Activated CD4-positive, CD25-positive, alpha-beta regulatory T cell (primary cell): ENCODE measurements at places on chromosomes 3 and 15.

DNA sequence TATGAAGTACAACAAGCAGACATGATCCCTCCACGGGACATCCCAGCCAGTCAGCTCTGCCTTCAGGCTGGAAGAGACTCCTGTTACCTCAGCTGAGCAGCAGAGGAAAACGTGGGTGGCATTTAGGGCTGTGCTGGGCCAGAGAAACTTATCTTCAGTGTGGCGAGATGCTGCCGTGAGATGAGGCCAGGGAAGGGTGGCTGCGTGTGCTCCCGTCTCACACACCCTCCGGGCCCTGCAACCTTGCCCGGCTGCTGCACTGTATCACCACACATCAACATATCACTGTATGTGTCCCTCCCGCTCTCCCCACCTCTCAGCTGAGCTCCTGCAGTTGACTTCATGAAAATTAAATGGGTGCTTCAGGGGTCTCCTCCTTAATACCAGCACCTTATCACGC lies 23.4 kb downstream of the BMF start:
- DNase-seq = no peak

GRCh38 chr3:11698326-11699082 lies 54.8 kb upstream of the VGLL4 start:
- DNase-seq = no peak

GRCh38 chr3:103167850-103168249 lies 733.0 kb downstream of the ZPLD1 start:
- DNase-seq = no peak

DNA sequence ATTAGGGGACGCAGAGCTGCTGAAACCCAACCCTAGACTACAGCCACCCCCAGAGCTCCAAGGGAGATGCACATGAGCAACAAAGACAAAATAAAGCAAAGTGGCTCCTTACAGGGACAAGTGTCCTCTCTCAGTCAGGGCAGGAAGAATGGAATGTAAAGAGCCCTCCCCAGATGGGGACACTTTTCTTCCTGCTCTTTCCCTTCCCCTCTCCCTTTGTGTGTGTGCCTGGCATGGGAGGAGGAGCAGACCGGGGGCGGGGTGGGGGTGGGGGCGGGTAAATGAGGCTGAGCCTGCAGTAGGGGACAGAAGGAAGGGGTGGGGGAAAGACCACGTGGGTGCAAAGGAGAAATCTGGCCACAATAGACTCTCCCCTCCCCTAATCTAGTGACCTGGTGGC lies 37.4 kb downstream of the ACAA1 start:
- DNase-seq = no peak

DNA sequence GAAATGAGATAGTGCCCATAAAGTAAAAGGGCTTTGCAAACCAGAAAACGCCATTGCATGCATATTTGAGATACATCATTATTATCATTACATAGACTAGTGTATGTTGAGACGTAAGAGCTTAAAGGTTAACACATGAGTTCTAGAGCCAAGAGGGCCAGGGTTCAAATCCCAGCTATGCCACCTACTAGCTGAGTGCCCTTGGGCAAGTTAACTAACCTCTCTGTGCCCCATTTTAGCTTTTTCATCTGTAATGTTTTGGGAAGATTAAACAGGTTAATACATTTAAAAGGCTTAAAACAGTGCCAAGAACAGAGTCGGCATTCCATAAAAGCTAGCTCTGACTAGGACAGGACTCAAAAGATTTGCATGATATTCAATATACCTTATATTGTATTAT lies 22.8 kb downstream of the IQSEC1 start:
- no peak for DNase-seq

DNA sequence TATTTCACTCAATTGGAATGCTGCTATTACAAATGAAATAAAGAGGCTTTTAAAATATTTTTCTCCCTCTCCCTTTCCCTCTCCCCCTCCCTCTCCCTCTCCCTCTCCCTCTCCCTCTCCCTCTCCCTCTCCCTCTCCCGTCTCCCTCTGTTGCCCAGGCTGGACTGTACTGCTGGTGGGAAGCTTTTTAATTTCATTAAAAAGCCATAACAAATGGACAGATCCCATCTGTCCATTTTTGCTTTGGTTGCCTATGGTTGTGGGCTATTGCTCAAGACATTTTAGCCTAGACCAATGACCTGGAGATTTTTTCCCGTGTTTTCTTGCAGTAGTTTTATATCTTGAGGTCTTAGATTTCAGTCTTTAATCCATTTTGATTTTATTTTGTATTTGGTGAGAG lies 107.2 kb upstream of the LRRC3B start:
- no peak for DNase-seq

GRCh38 chr3:126983276-126983652 lies 349 bp downstream of the PLXNA1 start:
- no peak for DNase-seq

DNA sequence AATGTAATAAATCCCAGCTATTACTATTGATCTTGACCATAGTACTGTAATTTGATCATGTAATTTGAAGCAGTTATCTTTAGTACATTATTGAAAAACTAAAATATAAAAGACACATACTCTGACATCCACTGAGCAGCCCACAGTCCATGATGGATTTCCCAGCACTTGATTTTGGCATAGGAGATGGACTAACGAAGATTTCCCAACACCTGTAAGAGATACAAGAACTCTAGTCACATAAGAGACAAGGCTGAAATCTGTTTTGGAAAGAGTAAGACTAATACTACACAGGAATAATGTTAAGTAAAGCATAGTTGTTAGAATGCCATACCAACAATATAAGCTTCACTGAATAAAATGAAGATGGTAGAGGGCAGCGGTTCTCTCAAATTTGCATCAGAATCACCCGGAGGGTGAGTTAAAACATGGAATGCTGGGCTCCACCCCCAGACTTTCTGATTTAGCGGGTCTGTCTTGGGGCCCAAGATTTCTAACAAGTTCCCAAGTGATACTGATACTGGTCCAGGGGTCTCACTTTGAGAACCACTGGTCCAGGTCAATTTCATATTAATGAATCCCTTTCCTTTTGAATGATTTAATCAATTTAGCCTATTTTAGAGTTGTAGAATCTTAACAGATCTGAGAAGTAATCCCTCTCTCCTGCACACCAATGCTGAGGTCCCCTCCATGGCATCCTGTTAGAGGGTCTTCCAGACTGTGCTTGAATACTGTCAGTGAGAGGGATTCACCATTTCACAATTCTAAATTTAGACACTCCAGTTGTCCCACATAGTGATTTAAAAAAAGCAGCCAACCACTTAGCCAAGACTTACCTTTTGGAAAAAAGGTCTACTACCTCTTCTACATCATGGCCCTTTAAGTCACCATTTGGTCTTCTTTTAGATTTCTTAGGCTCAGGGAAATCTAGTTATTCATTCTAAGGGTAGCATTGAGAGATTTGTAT lies 11.5 kb downstream of the RABL3 start:
- DNase-seq = no peak

DNA sequence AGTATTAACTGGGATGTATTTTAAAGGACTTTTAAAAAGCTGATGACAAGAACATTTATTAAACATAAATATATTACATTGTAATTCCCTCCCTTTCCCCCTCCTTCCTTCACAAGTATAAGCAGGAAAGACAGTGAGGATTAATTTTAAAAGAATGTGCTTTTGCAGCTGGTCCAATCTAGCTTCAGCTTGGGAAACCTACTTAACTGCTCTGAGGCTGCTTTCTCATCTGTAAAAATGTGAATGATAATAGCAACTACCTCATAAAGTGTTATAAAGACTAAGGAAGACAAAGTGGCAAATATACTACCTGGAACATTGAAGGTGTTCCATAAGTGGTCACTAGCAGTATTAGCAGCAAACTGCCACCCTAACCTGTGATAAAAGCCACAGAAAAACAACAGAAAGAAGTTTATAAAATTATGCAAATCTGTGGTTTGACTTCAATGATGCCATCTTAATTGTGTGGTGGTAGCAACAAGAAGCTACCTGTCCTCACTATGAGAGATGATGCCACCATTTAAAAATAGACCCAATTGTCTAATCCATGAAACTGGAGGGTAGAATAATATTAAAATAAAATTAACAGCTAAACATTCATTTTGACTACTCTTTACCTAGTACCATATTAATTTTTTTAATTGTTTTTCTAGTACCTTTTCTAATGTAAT lies 20.0 kb downstream of the DHX36 start:
- no peak for DNase-seq

DNA sequence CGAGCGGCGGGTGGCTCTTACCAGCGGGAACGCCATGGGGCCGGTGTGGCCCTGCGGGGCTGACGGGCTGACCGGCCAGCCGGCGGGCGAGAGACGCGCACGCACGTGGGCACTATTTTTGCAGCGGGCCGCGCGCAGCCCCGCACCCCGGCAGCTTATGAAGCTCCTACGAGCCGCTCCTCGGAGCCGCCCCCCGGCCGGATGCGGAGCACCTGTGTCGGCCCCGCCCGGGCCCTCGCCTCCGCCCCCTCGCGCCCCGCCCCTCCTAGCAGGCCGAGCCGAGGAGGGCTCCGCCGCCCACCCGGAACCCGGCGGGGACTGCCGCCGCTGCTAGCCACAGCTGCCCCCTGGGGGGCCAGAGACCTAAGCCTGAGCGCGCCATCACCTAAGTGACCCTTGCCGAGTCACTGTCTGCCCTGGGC lies 683 bp upstream of the CPEB1 start:
- DNase-seq = no peak

DNA sequence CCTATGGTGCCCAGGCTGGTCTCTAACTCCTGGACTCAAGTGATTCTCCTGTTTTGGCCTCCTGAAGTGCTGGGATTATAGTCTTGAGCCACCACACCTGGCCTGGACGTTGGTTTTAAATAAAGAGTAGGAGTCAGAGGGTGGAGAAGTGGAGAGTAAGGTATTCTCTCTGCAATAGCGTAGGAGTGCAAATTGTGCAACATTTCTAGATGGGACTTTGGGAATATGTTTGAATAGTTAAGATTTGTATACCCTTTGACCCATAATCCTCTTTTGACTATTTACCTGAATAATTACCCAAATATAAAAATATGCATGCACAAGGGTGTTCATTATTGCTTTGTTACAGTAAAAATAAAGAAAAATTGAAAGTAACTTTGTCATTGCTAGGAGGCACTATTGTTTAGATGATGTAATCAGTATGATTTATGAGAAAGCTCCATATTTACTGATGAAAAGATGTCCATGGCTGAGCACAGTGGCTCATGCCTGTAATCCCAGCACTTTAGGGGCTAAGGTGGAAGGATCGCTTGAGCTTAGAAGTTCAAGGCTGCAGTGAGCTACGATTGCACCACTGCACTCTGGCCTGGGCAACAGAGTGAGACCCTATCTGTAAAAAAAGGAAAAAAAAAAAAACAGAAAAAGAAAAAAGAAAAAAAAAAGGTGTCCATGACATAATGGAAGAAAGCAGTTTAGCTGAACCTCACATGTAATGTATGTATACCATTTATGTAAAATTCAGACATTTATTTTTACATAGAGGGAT lies 15.1 kb upstream of the XYLB start:
- DNase-seq = no peak

DNA sequence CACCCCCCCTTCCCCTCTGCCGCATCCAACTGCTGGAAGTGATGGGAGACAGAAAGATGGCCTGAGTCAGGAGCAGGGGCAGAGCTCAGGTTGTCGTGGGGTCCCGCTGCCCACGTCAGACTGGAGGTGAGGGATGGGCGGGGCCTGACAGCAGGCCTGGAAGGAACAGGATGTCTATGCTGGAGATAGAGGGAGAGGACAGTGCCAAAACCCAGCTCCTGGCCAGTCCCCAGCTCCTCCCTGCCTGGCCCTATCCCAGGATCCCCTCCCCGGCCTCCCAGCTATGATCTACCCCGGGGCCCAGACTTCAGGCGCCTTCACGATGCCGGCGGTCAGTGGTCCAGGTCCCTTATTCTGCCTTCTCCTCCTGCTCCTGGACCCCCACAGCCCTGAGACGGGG lies at the start of gene LMAN1L:
Gene LMAN1L, plus strand, starts transcription at position 303 of the 400 bp plus-strand sequence. Its CDS starts 20 bp downstream, at position 323.
- no peak for DNase-seq

DNA sequence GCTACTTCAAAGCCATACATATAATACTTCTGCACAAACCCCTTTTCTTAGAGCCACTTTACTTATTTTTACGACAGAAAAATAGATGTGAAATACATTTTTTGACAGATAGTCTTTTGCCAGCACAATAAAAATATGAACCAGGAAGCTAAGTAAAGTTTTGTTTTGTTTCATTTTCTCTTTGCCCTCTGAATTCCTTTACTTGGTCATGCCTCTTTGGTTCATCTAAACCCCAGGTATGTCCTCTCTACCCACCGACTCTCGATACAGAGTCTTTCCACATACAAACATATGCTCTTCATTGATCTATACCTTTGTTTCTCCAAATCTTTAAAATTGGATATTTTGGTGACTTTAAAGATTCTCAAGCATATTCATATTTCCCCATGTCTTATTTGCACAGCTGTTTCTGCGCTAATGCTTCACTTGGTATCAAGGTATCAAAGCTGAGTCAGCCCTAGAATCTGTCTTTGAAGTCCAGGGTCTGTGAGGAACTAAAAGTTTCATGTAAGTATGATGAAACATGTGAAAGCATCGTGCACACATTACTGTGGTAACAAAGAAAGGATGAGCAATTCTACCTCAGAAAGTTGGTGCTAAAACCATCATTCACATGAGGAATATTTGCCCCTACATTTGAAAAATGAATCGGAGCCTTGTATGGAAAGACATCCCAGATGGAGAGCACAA lies 845.4 kb downstream of the NAALADL2 start:
- no peak for DNase-seq

- no peak for DNase-seq
Observed at GRCh38 chr15:39730552-39730951, 52.1 kb downstream of the FSIP1 start.

DNA sequence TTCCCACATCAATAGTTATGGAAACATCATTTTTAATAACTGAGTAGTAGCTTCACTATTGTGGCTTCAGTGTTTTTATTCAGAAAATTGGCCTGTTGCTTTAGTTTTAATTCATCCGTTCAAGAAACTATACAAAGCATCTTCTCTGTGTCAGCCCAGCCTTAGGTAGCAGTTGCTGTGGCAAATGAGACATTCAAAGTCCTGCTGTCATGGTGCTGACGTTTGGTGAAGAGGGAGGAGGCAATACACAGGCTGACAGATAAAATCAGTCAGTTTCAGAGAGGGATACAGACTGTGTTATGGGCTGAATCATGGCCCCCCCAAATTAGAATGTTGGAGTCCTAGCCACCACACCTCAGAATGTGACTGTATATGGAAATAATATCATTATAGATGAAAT lies 56.5 kb downstream of the SLC7A14 start:
- DNase-seq = no peak

DNA sequence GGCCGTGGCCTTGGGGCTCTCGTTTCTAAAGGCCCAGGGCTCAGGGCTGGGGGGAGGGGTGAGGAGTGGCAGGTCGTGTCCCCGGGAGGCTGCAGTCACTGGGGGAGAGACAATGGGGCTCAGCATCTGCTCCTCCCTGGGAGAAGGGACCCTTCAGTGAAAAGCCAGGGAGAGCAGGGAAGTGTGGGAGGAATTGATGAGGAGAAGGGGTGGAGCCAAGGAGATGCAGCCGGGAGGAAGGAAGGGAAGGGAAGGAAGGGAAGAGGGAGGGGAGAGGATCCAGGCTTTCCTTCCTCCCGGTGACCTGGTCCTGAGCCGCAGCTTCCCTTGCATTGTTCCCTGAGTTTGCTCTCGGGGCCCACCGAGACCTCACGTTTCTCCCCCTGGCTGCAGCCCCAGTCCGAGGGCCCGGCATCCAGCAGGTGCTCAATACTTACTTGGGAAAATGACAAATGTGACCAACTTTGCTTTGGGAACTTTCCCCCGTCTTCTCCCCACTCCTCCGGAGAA lies 1.4 kb upstream of the ZNF710 start:
- DNase-seq = no peak

GRCh38 chr3:110903771-110904519 lies 167.7 kb upstream of the NECTIN3 start:
- DNase-seq = no peak

GRCh38 chr3:161339517-161340500 lies 31.5 kb downstream of the SPTSSB start:
- no peak for DNase-seq

- DNase-seq = no peak
Observed at GRCh38 chr15:40929660-40930429, 705 bp downstream of the DLL4 start.
